Skeletal muscle cell (primary cell): ENCODE measurements at places on chromosomes 7 and 10.
A peak's percentile ranks its signal among the peaks of the same experiment; 100 is the strongest.

DNA sequence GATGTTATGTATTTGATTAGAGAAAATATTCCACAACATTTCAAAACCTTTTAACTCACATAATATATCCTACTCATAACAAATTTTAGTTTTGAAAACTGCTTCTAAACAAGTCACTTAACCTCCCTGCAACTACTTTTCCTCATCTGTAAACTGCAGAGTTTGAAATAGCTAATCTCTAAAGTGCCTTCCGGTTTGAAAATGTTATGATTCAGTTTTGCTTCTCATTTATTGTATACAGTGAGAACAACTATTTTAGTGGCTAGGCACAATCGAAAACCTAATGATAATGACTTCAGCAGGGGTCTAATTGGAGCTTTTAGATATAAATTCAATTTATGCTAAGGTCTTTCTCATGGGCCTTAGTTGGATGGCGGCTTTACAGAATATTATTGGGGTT lies 30.7 kb upstream of the TEX47 start:
- no peak for DNase-seq

DNA sequence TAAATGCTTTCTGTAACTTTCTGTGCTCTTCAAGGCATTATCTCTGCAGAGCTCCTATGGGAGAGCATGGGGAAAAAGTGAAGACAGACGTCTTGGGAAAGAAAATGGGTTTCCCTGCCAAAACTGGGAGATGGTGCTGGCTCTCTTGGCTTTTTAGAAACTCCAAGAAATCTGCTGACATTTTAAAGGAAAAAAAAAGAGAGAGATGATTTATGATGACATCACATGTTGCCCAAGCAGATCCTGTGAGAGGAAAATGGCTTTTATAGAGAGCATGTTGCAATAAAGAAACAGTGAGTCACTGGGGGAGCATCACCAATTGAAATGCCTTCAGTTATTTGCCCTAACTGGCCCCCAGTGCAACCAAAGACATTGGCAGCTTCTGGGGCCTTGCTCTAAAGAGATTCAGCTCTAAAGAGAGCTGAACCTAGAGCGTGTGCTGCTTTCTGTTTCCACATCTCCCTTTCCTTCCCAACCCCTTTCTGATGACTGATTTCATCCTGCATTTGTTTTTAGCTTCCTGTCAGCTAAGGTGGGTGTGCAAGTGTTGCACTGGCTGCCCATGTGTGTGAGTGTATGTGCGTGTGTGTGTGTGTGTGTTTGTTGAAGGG lies 37.7 kb downstream of the LRMDA start:
- DNase-seq, result peak; percentile 97

DNA sequence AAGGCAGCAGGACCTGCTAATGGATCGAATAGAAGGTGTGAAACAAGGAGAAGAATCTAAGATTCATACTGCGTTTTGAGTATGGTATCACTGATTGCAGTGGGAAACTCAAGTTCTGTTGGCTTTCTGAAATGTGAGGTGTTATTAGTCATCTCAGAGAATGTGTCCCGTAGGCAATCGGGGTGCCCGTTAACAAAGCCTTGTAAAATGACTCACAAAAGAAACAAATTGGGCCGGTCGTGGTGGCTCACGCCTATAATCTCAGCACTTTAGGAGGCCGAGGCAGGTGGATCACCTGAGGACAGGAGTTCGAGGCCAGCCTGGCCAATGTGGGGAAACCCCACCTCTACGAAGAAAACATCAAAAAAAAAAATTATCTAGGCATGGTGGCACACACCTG lies 118.2 kb upstream of the C7orf33 start:
- DNase-seq, result no peak

GRCh38 chr7:37211097-37211880 lies 237.4 kb downstream of the ELMO1 start:
- DNase-seq, result peak; percentile 40

DNA sequence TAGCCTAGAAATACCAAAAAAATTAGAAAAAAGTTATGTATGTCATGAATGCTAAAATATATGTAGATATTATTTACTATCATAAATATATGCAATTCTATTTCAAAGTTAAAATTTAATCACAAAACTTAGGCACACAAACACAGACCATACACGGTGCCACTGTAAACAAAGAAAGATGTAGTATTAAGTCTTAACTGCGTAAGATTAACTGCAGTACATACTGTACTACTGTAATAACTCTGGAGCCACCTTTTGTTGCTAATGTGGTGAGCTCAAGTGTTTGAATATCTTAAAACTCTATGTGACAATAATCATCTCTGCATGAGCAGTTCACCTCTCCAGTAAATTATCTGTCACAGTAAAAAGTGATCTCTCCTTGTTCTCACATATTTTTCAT lies 23.6 kb downstream of the GDI2 start:
- no peak for DNase-seq

DNA sequence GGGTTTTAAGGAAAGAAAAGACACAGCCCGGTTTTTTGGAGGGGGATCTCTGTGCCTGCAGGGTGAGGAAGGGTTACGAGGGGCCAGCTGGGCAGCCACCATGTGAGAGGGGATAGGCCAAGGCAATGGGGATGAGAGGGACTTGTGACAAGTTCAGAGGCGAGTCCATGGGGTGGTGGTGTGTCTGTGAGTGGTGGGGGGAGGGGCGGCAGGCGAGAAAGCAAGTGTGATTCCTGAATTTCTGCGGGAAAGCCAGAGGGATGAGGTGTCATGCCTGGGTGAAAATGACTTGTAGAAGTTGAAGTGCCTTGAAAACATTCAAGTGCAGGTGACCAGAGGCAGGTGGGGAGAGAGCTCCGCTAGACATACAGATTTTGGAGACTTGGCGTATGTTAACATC lies 61.0 kb upstream of the RNF32 start:
- DNase-seq, result no peak

DNA sequence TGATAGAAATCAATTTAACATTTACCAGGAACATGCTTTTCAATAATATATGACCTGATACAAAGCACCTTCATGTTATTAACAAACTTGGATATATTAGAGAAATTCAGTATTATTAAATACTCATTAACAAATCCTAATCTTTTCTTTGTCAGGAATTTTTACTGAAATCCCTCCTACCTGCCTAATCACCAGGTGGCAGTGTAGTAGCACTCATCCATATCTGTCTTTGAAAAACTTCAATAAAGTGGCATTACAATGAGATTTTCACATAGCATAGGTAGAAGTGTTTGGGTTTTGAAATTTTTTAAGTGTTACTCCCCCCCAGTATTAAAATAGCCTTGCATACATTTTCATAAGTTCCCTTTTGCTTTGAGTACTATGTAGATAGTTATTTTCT lies 1246.6 kb upstream of the LRRN3 start:
- DNase-seq, result no peak

- no peak for DNase-seq
These were observed 17.2 kb downstream of the AP5Z1 start for GRCh38 chr7:4792537-4793126.

- no peak for DNase-seq
These were observed 33.3 kb upstream of the LYZL2 start for GRCh38 chr10:30662814-30663213.

DNA sequence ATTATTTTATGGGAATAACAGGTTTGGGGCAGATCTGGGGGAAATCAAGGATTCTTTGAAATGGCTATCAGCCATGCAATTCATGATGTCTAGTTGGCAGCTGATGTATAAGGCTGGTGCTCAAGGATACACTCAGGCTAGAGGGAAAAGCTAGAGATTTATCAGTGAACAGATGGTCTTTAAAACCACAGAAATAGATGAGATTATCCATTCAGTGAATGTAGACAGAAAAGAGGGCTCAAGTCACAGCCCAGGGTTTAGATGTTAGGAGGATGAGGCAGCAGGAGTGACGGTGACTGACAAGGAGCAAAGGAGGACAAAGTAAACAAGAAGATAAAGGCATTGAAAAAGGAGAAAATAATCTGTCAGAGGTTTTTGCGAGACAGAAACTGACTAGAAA lies 238.7 kb downstream of the CDK14 start:
- DNase-seq, result no peak

DNA sequence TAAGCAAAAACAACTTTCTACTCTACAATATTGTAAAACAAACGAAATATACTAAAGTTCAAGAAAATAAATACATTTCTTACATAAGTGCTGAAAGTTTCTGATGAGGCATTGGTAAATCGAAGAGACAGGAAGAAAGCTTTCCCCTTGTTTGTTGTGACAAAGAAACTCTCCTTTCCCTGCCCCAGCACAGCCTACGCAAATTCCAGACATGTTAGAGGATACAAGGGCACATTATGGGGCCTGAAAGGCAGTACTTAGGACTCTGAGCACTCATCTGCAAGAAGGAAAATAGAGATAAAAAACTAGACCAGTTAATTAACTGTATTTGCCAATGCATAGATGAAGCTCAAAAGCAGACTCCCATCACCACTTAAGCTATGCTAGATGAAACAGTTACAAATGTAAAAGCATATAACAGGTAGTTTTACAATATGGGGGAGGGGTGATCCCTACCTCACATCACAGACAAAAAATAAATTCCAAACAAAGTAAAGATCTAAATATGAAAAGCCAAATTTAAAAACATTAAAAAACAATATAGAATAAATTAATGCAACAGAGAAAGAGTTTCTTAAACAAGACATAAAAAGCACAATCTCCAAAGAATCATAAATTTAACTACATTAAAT lies 21.8 kb downstream of the ARHGAP19 start:
- DNase-seq, result peak; percentile 6

GRCh38 chr7:75979759-75980429 lies 14.5 kb downstream of the TMEM120A start:
- DNase-seq, result no peak

GRCh38 chr10:86367152-86367951 lies 757 bp upstream of the GRID1 start:
- no peak for DNase-seq

DNA sequence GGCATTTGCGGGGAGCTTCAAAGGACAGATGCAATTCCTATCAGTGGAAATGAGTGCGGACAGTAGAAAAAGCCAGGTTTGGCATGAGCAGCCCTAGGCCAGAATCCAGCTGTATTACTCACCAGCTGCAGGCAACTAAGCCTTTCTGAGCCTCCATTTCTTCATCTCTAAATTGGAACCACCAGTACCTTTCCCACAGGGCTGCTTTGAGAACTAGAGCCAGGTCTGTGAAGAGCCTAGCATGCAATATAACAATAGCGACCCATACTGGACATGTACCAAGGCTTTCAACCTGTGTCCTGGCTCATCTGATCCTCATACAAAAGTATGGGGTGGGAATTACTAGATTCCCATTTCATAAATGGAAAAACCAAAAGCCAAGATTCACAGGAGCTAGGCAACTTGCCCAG lies 101.0 kb downstream of the GSAP start:
- DNase-seq, result no peak

DNA sequence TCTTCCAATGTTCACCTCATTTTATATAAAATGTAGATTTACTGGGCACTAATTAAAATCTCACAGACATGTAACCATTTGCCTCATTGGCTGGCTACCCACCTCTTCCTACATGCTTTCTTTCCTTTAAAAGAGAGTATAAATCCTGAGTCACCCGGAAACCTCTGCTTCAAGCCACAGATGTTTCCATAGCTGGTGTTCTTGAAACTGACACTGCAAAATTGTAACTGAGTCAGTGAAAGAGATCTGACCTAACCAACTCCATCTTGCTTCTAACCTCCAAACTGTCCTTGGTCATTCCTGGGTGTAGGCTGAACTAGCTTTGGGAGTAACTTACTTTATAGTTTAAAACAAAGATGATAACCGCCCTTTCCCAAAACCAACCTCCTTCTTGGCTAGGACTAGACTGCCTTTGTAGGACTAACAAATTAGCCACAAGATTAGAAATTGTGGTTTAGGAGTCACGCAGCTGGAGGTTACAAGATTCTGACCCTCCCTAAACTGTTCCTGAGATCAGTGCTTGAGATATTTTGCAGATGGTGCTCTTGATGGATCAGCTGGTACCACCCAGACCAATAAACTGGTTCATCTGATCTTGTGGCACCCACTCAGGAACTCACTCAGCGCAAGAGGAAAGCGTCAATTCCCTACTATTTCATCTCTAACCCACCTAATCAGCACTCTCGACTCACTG lies 33.5 kb downstream of the SVOPL start:
- DNase-seq, result no peak

GRCh38 chr10:116098411-116099022 lies 174.5 kb downstream of the GFRA1 start:
- DNase-seq, result no peak
